Ovary (tissue), 10 donors: ENCODE measurements at places on chromosomes 7 and 10. TPM values are rescaled to one million over a fixed set of nuclear protein-coding genes. Genes with fewer than 3 reads are reported as not detected.

TEX47 gene
- not detected for total RNA-seq

UCN3 gene
- total RNA-seq, result not detected

HOXA9 gene
- 0.66 TPM for total RNA-seq

AHR gene
- 67.8 TPM for total RNA-seq

PRPF18 gene
- 22.4 TPM for total RNA-seq

SFR1 gene
- 8.7 TPM for total RNA-seq

RAB19 gene
- 0.92 TPM for total RNA-seq

INHBA gene
- 8.8 TPM for total RNA-seq

GRCh38 chr10:105070952-105071351, 429.9 kb downstream of the SORCS3 start:
- no peak for DNase-seq

GRCh38 chr10:118062798-118063238, 16.1 kb upstream of the RAB11FIP2 start:
- no peak for DNase-seq

- peak; percentile 84 for DNase-seq
Observed at GRCh38 chr7:100545360-100546128, 6.5 kb downstream of the AGFG2 start.

GRCh38 chr10:99860466-99860865, 78.0 kb downstream of the ABCC2 start:
- no peak for DNase-seq

- no peak for DNase-seq
Observed at GRCh38 chr7:132919771-132920170, 162.1 kb downstream of the CHCHD3 start.

DNA sequence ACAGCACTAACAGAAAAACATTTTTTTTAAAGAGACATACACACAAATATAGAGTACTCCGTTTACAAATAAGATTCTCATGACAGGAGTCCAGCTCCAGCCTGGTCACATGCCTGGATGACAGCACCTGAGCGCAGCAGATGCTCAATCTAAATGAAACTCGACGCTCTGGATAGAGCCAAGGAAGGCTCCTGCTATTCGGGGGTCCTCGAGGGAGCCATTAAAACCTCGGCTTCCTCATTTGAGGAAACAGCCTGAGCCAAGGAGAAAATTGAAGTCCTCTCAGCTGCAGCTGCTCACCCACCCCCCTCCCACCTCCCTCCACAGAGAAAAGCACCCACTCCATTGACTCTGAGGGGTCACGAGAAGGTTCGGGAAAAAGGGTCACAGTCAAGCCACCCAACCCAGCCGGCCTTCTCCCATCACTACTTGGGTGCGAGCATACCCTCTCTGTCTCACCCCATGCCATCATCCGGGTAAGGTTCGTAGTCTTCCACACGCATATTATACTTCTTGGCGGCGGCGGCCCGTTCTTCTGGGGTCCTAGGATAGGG, 673 bp downstream of the NDUFB8 start:
- no peak for DNase-seq

GRCh38 chr7:27917119-27917518, 177.2 kb downstream of the TAX1BP1 start:
- DNase-seq, result no peak

DNA sequence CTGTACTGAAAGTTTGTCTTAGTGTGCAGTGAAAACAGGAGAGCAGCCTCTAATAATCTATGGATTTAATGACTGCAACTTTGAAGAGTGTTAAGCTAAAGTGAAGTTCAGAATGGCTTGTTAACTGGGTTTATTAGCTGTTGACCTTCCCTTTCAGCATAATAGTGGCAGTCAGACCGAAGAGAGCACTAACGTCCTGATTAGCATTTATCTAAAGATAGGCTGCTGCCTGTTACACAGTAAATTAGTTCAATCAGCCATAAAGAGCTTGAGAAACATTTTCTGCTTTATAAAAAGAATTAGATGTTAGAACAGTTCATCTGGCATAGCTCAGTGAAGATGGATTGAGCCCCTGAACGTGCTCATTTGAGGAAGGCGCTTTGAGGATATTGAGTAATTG, 433.0 kb downstream of the AUTS2 start:
- no peak for DNase-seq

- DNase-seq, result no peak
Observed at GRCh38 chr7:157219154-157219553, 80.4 kb downstream of the UBE3C start.

DNA sequence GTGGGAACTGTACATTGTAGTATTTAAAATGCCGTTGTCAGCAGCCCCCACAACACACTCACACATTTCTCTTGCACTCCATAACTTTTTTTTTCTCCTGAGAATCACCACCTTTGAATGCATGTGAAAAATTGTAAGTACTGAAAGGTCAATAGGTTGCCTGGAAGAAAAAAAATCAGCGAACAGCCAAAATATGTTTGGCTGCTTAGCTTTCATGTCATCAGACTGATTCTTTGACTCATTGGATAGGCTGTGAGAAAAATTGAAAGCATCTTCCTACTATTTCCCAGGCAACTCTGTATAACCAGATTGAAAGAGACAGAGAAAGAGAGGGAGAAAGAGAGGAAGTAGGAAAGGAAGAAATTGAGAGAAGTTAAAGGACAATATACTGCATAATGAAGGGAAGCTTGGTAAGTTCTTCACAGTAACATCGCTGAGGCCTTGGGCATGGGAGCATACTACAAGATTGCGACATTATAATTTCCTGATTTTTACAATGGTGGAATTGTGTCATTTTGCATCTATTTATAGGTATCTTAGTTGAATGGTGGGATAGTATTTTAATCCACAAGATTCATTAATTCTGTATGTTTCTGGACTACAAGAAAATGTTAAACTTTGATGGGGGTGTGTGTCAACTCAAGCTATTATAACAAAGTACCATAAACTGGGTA, 249.3 kb upstream of the KCND2 start:
- no peak for DNase-seq

DNA sequence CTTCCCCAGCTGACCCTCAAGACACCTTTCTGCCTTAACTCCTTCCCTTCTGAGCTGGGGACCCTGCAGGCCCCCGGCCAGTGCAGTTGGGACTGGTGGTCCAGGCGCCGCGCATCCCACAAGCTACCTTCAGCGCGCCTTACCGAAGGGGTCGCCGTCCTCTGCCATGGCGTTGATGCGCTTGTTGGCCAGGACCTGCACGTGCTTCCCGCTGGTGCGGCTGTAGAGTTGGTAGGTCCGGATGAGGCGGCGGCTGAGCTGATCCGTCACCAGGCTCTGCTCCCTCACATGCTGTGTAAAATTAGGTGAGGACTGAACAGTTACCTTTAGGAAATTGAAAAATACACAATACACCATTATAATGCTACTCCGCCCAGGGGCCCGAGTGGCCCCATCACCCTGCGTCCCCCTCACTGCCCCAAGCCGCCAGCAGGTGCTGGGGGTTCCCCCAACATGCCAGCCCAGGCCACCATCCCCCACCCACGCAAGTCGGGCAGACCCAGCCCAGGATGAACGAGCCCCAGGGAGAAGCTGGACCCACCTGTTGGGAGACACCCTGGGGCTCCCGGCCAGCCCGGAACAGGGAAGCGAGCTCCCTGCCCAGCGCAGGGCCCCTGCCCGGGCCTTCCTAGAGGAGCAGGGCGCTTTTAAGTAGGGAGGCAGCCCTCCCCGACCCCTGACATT, 1.2 kb downstream of the FGF8 start:
- DNase-seq, result no peak

- DNase-seq, result no peak
Observed at GRCh38 chr10:59072038-59072437, 104.4 kb upstream of the PHYHIPL start.

GRCh38 chr10:1178506-1178905, 122.3 kb downstream of the WDR37 start:
- DNase-seq, result no peak

- no peak for DNase-seq
Observed at GRCh38 chr7:121525155-121525819, 129.2 kb upstream of the FAM3C start.

DNA sequence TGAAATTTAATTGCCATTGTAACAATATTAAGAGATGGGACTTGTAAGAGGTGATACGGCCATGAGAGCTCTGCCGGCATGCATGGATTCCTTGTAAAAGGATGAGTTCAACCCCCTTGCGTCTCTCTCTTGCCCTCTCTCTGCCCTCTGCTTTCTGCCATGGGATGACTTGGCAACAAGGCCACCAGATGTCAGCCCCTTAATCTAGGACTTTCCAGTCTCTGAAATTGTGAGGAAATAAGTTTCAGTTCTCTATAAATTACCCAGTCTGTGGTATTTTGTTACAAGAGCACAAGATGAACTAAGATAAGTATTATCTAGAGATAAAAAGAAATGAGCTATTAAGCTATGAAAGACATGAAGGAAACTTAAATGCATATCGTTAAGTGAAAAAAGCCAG, 145.7 kb upstream of the AHR start:
- DNase-seq, result no peak
